ENCODE measurements at places on chromosomes 1 and 21.

GRCh38 chr1:30754684-30755171 is 2.8 kb downstream of the LAPTM5 start:
- DNase-seq, result no peak

DNA sequence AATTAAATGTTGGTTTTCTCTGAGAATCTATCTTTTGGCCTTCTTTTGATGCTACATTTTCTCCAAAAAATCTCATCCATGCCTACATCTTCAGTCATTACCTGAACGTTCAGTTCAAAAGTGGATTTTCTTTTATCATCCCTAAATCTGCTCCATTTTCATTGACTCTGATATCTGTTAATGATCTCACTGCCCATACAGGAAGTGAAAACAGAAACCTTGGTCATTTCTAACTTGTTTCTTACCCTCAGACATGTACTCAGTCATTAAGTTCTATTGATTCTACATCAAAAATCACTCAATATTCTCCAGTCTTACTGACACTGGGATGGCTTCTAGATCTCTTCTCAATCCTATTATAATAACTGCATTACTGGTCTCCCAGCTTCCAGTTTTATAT is 22.7 kb downstream of the PRKACB start:
- no peak for DNase-seq

GRCh38 chr1:156643778-156644092 is 1.8 kb downstream of the BCAN start:
- DNase-seq, result no peak

DNA sequence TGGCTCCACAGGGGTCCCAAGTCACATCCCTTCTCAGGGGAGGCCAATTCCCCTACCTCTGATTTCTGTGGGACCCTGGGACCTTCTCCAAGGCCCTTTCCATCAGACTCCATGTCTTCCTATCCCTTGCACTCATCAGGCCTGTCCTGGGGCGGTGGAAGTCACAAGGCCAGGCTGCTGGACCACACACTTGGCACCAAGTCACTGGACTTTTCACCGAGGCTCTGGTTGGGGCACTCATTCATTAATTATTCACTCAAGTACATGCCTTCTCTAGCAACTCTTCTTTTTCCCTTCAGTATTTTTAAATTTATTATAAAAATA is 11.2 kb upstream of the FOXO6 start:
- no peak for DNase-seq

DNA sequence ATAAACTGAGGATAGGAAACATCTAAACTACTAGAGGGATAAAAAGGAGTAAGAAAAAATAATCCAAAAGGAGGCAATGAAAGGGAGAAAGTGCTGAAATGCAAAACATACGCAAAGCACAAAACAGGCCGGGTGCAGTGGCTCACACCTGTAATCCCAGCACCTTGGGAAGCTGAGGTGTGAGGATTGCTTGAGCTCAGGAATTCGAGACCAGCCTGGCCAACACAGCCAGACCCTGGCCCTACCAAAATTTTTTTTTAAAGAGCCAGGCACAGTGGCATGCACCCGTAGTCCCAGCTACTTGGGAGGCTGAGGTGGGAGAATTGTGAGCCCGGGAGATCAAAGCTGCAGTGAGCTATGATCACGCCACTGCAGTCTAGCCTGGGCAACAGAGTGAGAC is 10.5 kb downstream of the SPOCD1 start:
- no peak for DNase-seq

GRCh38 chr1:8752921-8753713 is 64.3 kb downstream of the RERE start:
- no peak for DNase-seq

GRCh38 chr1:21261551-21262292 is 28.5 kb downstream of the ECE1 start:
- no peak for DNase-seq

- no peak for DNase-seq
These were observed 73.6 kb downstream of the SKI start for GRCh38 chr1:2301607-2302291.

DNA sequence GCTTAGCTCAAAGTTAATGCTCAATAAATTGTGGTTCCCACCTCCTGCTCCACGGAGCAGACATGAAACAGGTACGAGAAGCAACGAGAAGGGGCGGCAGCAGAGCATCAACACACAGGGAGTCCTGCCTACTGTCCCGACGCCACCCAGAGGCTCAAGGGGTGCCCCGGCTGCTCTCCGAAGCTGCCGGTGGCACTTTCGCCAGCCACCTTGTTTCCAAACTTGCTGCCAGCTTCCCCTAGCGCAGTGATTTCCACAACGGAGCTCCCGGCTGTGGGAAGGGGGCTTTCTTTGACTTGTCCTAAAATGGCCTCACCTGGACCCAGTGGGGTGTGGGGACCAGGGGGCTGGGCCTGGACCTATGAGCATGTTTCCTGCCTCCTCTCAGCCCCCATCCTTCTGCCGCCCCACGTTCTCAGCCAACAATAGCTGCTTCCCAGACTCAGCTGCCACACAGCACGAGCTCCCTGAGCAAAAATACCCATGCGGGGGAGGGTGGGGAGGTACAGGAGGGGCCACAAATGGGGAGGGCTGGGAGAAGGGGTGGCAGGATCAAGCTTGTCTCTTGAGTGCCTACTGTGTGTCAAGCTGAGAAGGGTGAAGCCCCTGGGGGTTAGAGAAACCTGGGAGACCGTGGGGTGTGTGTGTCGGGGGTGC is 35.6 kb upstream of the ECE1 start:
- no peak for DNase-seq

DNA sequence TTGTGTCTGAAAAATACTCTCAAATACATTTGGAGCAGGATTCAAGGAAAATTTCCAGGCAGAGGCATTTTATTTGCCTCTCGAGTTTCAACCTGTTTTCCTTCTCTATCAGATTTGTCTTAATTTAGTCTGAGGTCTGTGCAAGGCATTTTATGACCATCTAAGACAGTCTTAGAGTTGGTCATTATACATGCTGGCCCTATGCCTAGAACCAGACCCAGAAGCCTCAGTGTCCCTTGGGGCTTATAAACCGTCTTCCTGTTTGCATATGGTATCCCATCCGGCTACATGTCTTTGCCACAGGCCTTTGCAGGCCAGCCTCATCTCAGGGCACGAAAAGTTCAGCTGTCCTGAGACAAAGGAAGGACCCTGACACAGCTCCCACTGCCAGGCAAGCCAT is 346.1 kb downstream of the SIPA1L2 start:
- no peak for DNase-seq

DNA sequence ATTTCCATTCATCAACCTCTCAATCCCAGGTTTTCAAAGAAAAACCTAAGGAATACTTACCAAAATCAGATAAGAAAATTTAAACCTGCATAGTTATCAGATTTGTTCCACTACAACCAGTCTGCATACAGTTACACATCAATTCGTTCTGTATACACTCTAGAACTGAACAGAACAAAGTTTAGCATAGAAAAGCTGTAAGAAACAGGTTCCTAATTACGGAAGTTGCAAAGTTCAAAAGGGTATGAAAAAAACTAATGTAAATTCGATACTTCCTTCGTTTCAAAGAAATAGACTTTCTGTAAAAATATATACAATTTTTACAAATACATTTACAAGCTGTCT is 3.1 kb downstream of the MCL1 start:
- DNase-seq, result no peak

DNA sequence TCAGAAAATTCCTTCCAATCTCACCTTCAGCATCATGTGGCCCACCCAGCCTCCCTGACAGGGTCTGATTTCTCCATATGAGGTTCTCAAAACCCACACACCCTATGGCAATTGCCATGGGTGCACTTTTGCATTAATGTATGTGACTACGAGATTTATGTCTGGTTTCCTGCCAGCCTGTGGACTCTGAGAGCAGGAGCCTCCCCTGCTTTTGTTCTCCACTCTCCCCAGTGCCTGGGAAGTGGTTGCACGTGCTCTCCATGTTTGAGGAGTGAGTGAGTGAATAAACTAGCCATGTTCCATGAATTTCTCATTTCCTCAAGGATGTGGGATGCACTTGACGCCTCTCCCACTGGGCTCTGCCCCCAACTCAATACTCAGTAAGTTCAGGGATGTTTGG is 91.2 kb downstream of the ACTL8 start:
- DNase-seq, result no peak

DNA sequence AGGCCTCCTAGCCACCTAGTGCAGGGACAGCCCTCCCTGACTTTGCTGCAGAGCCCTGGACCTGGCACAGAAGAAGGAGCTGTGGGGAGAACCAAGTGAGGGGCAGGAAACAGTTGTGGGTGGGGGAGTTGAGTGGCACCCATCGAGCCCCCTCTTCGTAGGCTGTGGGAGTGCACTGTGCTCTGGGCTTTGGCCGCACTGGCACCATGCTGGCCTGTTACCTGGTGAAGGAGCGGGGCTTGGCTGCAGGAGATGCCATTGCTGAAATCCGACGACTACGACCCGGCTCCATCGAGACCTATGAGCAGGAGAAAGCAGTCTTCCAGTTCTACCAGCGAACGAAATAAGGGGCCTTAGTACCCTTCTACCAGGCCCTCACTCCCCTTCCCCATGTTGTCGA is 1.2 kb downstream of the DUSP23 start:
- DNase-seq, result no peak

DNA sequence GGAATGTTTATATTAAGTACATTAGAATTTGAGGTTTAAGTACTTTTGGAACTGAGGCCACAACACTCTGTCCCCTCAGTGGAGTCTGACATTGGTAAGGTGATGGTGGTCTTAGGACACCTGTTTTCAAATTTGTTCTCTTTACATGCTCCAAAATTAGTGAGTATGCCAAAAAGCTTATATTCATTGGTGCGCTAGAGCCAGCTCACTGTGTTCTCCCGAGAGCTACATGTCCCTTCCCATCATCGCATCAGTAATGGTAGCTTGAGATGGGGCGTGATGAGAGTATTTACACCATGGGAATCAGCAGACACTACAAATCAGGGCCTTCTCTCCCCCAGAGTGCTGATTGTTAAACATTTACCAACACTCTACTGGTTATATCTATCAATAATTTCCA is 19.5 kb downstream of the ETS2 start:
- DNase-seq, result no peak

- DNase-seq, result no peak
These were observed 246.7 kb downstream of the PTPRU start for GRCh38 chr1:29482991-29483390.

DNA sequence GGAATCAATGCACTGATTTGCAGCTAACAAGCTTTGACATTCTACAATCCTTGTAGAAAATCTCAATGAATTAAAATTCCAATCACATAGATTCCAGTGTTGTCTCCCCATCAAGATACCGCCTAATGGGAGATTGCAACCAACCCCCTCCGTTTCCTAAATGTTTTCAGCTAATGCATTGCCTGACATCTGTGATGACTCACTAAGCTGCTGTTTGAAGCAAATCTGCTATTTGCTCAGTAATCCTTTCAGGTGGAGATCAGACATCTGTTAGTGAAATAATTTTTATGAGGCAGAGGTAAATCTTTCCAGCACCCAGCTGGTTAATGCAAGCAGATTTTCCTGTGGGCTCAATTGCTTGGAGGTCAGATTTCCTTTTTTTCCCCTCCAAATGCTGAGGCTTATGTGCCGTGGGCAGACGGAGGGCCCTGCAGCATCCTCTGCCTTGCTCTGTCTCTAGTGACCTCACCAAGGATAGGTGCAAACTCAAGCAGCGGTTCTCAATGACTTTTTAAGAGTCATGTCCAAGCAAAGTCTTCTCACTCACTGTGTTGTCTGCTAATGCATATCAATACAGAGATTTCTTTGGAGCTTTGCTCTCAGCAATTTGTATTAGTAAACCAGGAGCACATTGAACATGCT is 91.1 kb upstream of the RAB3GAP2 start:
- DNase-seq, result no peak

DNA sequence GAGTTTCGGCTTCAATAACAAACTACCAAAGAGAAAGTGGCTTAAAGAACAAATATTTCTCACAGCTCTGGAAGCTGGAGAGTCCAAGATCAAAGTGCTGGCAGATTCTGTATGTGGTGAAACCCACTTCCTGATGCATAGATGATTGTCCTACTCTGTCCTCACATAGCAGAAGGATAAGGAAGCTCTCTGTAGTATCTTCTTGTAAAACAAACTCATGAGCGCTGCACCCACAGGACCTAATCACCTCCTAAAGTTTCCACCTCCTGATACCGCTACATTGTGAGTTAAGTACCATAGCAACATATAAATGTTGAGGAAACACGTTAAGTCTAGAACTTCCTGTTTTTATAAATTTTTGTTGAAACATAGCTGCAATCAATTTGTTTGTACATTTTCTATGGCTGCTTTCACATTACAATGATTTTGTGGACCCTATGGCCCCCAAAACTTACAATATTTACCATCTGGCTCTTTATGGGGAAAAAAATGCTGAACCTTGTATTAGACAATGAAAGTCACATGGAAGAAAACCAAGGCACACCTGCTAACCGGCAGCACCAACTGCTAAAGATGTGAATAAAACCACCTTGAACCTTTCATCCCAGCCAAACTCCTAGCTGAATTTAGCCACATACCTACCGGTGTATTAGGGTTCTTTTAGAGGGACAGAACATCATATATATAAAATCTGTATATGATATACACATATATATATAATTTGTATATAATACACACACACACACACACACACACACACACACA is 1423.4 kb downstream of the NCAM2 start:
- DNase-seq, result no peak

- DNase-seq, result no peak
These were observed 23.3 kb upstream of the CASQ2 start for GRCh38 chr1:115791816-115792215.

GRCh38 chr1:68141071-68142021 is 90.9 kb upstream of the DIRAS3 start:
- DNase-seq, result no peak

DNA sequence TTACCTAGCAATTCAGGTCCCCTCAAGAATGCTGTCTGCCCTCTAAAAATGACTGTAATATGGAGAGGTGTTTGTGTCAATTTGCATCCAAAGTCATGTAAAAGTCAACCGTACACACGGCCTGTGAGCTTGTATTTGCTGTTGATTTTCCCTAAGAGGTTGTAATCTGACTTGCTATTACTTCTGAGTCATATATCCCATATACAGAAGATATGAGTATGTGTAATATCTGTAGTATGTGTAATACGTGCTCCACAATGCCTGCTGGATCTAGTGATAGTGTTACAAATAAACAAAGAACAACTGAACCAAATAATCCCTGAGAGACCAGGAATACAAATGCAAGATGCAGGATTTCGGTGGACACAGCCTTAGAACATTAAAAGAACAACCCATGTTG is 1.4 kb upstream of the KCNJ6 start:
- DNase-seq, result no peak

DNA sequence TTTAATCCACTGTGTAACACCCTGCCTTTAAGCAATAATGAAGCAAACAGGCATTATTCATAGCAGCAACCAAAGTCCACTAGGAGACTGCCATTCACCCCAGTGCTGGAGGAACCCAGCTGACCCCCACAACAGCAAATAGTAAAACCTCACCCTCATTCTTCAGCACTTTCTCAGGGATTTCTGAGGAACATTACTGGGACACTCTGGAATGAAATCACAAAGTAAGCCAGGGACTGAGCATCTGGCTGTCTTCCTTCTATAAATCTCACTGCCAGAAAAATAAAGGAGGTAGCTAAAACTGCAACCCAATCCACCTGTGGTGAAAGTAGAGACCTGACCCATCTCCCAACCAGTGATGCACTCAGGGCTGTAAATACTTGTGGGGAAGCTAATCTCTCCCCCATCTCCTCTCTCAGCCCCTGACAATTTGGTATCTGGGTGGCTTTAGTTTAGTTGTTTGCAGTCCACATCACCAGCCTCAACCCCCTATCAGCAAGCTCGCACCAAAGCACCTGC is 47.1 kb downstream of the COL6A1 start:
- no peak for DNase-seq

- no peak for DNase-seq
These were observed 154.3 kb downstream of the PLXNA2 start for GRCh38 chr1:208089761-208090370.

- DNase-seq, result no peak
These were observed 10.9 kb upstream of the SMG7 start for GRCh38 chr1:183461350-183461749.

Measured in activated CD4-positive, alpha-beta T cell treated with anti-CD3 and anti-CD28 coated beads, Interleukin-2, amount 50 U/mL, for 1 hour (primary cell).